ENCODE measurements at places on chromosomes 12 and 14.

- DNase-seq, result no peak
Observed at GRCh38 chr12:3768911-3769447, 16.1 kb upstream of the CRACR2A start.

GRCh38 chr12:31819427-31819826 lies 90.6 kb upstream of the AMN1 start:
- DNase-seq, result no peak

- no peak for DNase-seq
Observed at GRCh38 chr14:26255213-26255612, 342.6 kb downstream of the NOVA1 start.

GRCh38 chr12:87943023-87943422 lies 86.2 kb downstream of the C12orf50 start:
- no peak for DNase-seq

GRCh38 chr12:117042862-117043261 lies 56.4 kb downstream of the TESC start:
- no peak for DNase-seq

- DNase-seq, result no peak
Observed at GRCh38 chr12:110676171-110676570, 12.7 kb downstream of the HVCN1 start.

DNA sequence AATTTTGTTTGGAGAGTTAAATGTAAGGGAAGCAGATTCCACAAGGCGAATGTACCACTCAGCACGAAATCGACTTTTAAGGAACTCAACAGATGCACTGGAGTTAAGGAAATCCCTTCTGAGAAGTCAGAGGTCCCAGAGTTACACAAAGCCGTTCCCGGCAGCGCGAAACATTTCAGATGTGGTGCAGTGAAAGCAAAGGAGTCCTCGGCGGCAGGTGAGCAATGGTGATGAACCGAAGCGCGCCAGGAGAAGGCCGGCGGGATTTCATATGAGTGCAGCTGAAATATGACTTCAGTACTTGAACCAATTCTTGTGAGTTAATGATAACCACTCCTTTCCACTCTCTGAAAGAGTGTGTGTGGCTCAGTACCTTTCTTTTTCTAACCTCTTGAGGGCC lies 183.2 kb downstream of the GRIP1 start:
- no peak for DNase-seq

DNA sequence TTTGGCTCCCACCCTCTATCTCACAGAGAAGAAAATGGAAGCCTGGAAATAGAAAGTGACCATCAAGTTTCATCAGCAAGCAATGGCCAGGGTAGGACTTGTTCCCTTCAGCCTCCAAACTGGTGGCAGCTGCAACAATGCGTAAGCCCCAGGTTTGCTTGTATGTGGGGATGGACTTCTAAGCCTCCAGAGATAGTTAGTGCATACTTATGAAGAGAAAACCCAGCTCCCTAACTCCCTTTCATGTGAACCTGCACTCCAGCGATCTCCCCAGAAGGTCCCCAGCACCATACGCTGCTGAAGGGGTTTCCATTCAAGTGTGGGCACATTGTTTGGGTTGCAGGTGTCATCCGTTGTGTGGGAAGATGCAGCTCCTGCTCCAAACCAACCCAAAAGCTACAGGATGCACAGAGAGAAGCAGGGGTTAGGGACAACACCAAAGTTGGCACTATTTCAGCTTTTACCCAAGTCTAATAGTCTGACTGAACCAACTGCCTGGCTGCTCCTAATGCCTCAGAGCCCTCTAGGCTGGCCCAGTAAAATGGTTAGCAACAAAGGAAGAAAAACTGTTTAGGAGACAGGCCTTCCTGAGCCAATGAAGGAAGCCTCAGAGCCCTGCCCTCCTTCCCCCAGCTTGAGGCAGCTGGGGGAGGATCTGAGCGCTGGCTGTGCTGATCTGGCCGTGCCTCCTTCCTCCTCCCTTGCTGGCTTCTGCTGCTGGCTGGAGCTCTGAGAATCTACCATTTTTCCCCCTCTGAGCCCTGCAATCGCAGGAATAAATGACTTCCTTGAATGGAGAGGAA lies 12.3 kb downstream of the ZFP36L1 start:
- peak; percentile 48 for DNase-seq

- no peak for DNase-seq
Observed at GRCh38 chr14:88195676-88196075, 127.4 kb downstream of the KCNK10 start.

GRCh38 chr14:32457213-32457920 lies 128.3 kb downstream of the AKAP6 start:
- DNase-seq, result no peak

GRCh38 chr14:33932576-33933345 lies 18.1 kb downstream of the EGLN3 start:
- DNase-seq, result no peak
